Muscle of leg (tissue), 16 donors: ENCODE measurements at places on chromosomes 6 and 20. TPM values are rescaled to one million over a fixed set of nuclear protein-coding genes. Genes with fewer than 3 reads are reported as not detected.

- DNase-seq, result no peak
Measured at GRCh38 chr20:53598140-53599043, 4.8 kb upstream of the ZNF217 start.

DNA sequence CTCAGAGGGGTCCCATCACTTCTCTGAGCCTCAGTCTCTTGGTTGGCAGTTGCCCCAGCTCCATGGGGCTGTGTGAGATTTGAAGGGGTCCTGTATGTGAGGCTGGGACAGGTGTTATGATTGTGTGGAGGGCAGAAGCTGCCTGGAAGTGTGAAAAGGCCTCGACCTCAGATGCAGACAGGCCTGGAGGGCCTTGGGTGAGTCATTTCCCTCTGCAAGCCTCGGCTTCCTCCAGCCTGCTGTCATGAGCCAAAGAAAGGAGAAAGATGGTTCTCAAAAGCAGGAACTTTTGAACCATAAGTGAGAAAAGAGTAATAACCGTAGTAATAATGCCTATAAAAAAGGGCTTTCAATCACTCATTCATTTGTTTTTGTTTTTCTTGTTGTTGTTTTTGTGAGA, 37.5 kb downstream of the SNAI1 start:
- no peak for DNase-seq

CCN6 gene
- total RNA-seq, result 0.09 TPM

GRCh38 chr6:20319520-20320357, 81.9 kb upstream of the E2F3 start:
- DNase-seq, result peak; percentile 69

- no peak for DNase-seq
Measured at GRCh38 chr20:60249436-60249835, 291.2 kb downstream of the CDH26 start.

GRCh38 chr6:225121-225721, 67.1 kb upstream of the DUSP22 start:
- no peak for DNase-seq

GRCh38 chr20:58032599-58032998, 195.9 kb downstream of the ANKRD60 start:
- no peak for DNase-seq

C20orf141 gene
- total RNA-seq, result not detected

- no peak for DNase-seq
Measured at GRCh38 chr6:83354747-83355146, 76.1 kb downstream of the ME1 start.

TAGAP gene
- total RNA-seq, result 0.66 TPM

ZBP1 gene
- total RNA-seq, result 0.13 TPM
